Ammon's horn (tissue), 1 donor: ENCODE measurements at places on chromosomes 6 and 20.

- DNase-seq: no peak
Measured at GRCh38 chr6:18148304-18149025, 6.4 kb downstream of the TPMT start.

DNA sequence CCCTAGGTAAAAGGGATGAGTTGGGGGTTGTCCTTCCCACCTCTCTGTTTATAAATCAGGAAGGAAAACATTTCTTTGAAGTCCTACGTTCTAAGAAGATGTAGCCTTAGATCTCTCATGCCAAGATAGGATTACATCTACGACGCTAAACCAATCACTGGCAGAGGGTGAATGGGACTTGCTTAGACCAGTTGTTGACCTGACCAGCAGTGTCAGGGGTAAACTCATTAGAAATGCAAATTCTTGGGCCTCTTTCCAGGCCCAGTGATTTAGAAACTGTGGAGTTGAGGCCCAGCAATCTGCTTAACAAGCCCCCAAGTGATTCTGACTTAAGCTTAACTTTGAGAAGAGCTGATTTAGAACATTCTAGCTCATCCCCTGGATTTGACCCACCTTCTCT, 147.1 kb upstream of the THEMIS start:
- no peak for DNase-seq

DNA sequence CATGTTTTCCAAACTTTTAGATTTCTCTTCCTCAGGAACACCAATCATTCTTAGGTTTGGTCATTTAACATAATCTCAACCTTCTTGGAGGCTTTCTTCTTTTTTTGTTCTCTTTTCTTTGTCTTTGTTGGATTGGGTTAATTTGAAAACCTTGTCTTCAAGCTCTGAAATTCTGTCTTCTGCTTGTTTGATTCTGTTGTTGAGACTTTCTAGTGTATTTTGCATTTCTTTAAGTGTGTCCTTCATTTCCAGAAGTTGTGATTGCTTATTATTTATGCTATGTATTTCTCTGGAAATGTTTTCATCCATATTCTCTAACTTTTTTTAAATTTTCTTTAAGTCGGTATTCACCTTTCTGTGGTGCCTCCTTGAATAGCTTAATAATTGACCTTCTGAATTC, 42.2 kb downstream of the STMND1 start:
- DNase-seq: no peak

GRCh38 chr6:18269253-18269652, 4.9 kb upstream of the DEK start:
- no peak for DNase-seq

DNA sequence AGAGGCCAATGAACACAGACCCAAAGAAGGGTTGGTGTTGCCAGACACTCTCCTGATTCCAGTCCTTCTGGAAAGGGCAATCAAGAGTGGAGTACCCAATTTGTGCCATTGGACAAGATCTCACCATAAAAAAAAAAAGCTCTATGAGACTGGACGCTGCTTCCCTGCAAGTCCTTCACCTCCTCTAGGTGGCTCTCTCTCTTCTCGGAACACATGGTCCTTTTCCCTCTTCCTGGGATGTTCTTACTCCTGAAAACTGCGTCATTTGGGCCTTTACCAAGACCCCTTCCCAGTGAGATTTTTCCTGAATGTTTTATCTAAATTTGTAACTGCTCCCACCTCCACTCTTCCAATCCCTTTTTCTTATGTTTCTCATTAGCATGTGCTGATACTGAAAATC, 280.8 kb downstream of the FOXA2 start:
- no peak for DNase-seq

DNA sequence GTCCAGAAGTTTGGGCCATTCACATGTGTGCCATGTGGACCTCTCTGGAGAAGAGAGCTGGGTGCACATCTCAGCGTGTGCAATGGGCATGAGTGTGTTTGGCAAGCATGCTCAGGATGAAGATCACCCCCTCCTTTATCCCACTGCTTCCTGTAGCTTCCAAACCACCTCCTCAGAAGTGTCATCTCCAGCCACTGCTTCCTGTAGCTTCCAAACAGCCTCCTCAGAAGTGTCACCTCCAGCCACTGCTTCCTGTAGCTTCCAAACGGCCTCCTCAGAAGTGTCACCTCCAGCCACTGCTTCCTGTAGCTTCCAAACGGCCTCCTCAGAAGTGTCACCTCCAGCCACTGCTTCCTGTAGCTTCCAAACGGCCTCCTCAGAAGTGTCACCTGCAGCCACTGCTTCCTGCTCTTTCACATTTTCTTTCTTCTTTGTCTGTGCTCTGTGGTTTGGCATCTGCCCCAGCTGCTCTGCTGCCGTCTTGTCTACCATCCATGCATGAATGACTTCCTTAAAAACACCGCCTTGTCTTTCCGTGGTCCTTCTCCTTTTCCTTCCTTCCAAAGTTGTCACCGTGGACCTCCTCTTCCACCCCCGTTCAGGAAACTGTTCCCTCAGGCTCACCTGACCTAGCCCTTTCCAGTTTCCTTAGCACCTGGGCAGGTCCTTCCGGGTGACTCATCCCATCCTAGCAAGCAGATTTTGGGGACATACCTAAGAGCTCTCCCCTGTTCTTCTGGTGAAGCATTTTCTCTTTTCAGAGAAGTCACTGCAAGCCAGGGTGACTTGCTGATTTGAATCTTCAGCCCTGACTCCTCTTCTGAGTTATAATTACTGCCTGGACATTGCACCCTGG, 43.5 kb upstream of the TIAM2 start:
- DNase-seq: no peak

GRCh38 chr6:159156089-159156488, 13.1 kb upstream of the FNDC1 start:
- DNase-seq: no peak

DNA sequence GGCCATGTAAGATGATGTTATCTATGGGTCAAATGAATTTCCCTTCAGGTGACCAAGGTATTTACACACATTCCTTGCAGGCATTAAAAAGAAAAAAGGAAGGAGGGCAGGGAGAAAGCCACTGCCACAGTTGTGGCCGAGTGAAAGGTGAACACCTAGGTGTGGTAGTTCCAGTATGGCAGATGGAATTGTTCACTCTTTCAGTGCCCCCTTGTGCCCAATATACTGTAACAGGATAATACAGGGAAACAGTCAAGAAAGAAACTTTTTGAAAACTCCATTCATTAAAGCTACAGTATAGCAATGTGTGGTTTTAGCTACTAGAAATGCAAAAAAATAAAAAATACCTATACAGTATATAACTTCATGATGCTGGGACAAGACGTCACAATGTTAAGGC, 52.1 kb downstream of the BMP2 start:
- DNase-seq: no peak

DNA sequence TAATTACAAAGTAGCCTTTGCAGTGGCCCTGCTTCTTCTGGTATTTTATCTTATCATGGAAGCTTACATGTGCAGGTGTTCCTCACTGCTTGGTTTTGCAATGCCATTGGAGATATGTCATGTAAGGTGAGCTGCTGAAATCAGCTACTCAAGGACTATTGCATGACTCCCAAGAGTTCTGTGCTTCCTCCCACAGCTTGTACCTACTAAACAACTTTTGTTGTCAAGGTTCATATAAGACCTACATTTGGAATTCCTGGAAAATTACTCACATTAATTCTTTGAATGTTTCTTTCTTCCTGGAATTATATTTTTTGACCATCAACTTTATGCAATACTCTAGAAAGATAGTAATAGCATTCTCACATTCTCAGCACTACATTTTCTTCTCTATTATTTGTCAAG, 427.5 kb upstream of the HSF2 start:
- no peak for DNase-seq

- DNase-seq: no peak
Measured at GRCh38 chr20:63150391-63150898, 65.5 kb downstream of the YTHDF1 start.

DNA sequence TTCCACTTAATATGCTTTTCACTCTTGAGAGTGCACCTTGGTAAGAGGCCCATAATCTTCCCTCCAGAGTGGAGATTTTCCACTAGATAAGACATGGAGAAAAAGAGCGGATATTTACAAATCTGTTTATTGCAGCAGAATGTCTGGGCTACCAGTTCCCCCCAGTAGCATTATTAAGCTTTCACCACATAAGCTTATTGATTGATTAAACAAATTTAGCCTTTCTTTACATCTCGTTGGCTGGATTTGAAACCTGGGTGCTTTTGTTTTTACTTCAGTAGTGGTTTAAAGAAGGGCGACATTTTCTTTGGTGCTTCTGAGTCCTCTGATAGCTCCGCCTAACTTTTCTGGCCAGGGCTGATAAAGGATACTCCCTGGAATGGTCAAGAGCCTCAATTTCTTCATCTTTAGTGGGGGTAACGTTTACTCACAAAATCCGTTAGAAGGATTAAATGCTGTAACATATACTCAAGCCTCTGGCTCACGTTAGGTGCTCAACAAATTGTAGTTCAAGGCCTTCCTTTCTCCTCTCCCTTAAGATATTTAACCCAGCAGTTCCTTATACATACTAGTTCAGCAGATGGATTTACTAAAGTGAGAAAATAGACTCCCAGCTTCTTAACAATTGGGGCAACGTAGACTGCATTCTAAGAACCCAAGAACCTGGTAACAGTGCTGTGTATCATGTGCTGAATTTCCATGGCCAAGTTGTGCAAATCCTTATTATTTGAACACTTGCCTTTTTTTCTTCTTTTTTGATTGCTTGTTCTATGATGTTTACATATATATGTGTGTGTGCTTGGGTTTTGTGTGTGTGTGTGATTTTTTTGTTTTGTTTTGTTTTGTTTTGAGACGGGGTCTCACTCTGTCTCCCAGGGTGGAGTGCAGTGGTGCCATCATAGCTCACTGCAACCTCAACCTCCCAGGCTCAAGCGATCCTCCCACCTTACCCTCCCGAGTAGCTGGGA, 91.4 kb downstream of the RREB1 start:
- DNase-seq: no peak

- DNase-seq: no peak
Measured at GRCh38 chr6:76230711-76231110, 158.2 kb upstream of the IMPG1 start.

DNA sequence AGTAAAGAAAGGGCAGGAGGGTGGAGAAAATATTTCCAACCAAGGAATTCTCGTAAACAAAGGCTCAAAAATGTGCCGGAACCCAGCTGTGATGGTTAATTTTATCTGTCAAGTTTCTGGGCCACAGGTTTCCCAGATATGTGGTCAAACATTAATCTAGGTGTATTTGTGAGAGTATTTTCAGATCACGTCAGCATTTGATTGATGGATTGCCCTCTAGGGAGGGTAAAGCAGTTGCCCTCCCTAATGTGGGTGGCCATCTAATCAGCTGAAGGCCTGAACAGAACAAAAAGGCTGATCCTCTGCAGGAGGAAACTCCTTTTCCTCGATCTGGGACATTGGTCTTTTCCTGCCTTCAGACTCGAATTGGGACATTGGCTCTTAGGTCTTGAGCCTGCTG, 298.7 kb upstream of the TCF21 start:
- no peak for DNase-seq

- DNase-seq: no peak
Measured at GRCh38 chr20:48686238-48687116, 141.3 kb downstream of the PREX1 start.

DNA sequence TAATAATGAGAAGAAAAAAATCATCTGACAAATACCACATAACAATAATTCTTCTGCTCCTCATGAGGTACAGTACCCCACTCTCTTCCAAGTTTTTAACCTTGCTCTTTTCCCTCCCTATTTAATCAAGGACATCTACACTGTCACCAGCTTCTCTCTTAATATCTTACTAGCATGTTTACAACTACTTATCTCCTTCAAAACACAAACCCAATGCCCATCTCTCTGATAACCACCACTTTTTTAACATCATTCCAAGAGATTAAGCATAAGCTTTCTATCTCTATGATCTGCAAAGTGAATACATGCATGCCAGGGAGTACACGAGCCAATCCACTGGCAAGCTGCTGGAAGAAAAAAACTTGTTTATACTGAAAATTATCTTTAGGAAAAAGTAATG, 10.3 kb downstream of the CEP85L start:
- no peak for DNase-seq

DNA sequence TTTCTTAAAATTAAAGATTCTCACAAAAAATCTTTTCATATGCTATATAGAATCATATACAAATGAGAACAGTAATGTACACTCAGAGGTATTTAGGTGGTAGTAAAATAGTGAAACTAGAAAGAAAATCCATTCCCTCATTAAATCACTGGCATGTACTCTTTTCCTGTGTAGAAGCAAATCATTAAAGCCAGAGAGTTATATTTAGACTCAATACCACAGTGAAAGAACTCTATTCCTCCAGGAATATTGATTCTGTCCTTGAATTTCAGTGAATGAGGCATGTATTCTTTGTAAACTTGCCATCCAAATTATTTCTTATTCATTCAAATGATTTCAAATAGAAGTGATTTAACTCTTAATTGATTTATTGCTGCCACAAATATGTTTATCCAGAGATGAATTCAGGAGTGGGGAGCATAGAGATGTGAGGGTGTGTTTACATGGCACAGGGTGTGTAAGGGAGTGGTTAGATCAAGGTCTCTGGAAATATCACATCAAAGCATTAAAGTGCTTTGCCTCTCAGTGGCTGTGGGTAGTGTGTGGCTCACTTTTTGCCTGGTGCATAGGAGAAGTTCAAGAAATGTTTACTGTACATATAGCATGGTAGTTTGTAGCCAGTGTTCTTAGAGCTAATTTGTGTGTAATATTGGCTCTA, 141.2 kb downstream of the FAM83B start:
- DNase-seq: no peak

DNA sequence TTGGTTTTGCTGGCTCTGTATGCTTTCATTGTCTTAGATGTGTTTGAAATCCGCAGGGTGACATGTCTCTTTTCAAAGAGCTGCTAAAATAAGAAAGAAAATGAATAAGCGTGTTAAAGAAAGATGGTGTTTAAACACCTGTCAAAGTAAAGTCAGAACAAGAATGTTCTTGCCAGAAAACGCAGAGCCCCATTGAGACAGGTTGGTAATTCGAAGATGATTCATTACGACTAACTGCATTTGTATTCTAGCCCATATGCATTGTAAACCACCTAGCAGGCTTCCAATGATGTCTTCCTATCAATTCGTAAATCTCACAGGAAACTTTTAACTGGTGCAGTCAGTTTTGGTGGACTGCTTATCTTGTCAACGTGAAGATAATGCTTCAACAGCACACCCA, 16.8 kb downstream of the PHACTR2 start:
- DNase-seq: no peak

GRCh38 chr6:38241200-38241871, 398.4 kb downstream of the BTBD9 start:
- DNase-seq: no peak

DNA sequence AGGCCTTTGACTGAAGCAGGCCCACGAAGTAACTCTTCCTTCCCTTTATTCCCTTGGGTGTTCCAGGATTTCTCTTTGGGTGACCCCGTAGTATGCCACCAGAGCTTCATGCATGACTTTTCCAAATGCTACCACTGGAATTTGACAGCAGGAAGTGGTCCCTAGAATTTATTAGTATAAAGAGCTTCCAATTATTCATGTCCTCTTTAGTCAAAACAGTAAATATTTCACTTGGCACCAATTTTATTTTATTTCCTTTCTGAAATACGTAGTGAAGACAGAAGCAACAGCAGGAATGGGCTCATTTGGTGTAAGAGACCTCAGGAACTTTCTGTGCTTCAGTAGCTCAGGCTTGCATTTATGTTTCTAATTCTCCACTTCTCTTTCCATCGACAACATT, 151.3 kb downstream of the LCA5 start:
- no peak for DNase-seq
